ENCODE measurements at places on chromosomes 16 and 17.
A peak's percentile ranks its signal among the peaks of the same experiment; 100 is the strongest.

- DNase-seq = no peak
Observed at GRCh38 chr17:21525464-21526130, 149.4 kb downstream of the KCNJ12 start.

DNA sequence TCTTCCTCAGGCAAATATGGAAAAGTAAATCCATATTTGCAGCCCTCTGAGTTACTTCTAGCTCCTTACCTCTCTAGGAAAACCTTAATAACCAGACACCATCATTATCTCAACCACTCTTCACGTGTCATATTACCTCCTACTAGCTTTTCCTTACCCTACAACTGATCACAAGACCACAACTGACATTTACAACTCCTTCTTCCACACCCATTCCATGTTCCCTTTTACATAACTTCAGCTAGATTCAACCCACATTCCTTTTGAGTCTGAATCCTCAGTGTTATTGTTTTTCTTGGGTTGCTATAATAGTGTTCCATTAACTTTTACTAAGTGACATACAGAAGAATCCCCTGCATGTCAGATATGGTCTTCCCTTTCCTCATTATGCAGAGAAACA is 4.7 kb upstream of the OR1E2 start:
- no peak for DNase-seq

DNA sequence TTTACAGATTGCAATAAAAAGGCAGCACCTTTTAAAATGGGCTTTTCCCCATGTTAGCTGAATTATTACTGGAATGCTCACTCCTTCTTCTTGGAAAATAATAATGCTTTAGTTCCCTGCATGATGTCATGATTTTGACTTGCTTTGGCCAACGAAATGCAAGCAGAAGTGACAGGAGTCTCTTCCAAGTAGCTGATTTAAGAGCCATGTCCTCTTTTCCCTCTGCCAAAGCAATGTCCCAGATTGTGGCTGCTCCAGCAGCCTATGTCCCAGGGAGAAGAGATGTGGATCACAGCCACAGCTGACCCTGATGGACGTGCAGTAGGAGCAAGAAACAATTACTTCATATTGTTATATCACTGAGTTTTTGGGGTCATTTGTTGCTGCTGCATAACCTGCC is 246.6 kb downstream of the HAPSTR1 start:
- no peak for DNase-seq

DNA sequence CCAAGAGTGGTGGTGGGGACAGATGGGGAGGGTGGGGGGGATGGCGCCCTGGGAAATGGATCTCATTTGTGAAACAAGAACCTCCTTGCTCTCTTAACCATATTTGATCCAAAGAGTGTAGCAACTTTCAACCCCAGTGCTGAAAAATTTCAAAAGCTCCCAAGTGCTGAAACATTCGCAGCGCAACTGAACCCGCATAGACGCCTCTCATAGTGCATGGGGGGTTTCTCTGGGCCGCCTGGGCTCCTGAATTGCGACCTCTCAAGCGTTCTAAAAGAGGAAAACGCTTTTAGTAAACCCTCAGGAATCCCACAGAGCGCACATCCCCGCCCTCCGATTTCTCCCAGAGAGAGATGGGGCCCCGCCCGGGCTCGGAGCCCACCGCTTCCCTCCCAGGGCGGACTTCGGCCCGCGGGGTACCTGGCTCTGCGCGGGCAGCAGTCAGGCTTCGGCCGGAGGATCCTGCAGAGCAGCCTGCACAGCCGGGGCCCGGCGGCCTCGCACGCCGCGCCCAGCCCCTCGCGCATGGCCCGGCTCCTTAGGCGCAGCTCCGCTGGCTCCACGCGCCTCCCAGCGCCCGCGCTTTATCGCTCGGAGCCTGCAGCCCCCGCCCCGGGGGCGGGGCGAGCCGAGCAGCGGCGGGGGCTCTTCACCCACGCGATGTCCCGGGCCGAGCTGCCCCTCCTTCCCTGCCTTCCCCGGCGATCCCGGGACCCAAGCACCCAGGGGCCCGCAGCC is 7.0 kb downstream of the NOS2 start:
- DNase-seq = peak; percentile 15

DNA sequence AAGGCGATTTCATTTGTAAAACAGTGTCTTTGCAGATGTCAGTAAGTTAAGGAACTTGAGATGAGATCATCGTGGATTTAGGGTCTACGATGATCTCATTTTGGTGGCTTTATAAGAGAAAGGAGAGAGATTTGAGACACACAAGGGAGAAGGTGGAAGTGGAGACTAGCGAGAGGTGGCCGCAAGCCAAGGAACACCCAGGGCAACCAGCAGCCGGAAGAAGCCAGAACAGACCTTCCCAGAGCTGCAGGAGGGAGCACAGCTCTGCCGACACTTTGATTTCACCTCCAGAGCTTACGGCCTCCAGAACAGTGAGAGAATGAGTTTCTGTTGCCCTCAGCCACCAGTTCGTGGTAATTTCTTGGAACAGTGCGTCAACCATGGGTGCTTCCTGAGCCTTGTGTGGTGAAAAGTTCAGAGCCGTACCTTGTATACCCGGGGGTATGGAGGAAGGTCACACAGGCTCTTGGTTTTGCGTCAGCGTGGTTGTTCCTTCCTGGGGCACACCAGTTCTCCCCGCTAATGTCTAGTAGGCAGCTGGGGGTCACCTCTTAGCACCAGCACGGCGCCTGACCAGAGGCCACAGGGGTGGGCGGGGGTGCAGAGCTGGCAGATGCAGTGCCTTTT is 12.9 kb upstream of the SEC14L1 start:
- no peak for DNase-seq

GRCh38 chr16:64493709-64494108 is 628.2 kb downstream of the CDH11 start:
- DNase-seq = no peak

GRCh38 chr17:14202388-14203166 is 34.1 kb downstream of the CDRT15 start:
- no peak for DNase-seq

DNA sequence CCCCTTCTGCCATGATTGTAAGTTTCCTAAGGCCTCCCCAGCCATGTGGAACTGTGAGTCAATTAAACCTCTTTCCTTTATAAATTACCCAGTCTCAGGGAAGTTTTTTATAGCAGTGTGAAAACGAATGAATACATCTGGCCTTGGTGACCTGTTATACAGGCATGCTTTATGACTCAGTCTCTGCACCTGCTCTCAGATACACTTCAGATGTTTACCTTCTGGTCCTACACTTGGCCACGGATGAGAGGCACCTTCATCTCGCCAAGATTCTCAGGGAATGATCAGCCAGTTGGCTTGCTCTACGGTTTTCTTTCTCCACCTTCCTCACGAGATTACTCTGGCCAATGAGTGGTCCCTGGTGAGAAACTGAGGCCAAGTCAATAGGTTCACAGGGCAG is 304.7 kb downstream of the CA10 start:
- no peak for DNase-seq

DNA sequence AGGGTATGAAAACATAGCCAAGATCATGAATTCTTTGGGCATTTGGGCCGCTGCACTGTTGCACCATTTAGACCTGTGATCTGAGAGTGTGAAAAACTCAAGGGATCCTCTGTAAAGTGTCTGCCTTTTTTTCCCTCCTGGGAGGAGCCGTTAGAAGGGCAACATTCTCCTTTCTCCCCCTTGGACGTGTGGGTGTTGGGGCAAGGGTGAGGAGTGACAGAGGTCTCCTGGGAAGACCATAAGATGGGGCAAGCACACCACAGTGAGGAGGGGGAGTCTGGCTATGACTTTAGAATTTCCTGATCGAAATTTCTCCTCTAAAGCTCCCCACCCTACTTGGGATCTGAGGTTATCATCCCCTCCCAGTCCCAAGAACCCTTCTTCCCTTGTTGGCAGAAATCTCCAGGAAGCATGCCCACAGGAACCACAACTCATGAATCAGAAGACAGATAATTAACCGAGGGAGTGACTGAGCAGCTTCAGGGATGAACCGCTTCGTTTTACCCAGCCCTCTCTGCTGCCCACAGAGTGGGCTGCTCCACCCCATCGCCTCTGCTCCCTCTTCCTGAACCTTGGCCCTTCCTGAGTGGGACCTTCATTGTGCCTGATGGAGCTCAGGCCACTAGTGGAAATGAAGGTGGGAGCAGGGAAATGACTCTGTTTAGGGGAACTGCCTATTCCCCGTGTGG is 4.2 kb downstream of the ITGB3 start:
- DNase-seq = no peak

- DNase-seq = no peak
Observed at GRCh38 chr16:53817812-53818550, 114.0 kb downstream of the FTO start.

GRCh38 chr17:4161192-4161966 is 18.4 kb downstream of the CYB5D2 start:
- no peak for DNase-seq

DNA sequence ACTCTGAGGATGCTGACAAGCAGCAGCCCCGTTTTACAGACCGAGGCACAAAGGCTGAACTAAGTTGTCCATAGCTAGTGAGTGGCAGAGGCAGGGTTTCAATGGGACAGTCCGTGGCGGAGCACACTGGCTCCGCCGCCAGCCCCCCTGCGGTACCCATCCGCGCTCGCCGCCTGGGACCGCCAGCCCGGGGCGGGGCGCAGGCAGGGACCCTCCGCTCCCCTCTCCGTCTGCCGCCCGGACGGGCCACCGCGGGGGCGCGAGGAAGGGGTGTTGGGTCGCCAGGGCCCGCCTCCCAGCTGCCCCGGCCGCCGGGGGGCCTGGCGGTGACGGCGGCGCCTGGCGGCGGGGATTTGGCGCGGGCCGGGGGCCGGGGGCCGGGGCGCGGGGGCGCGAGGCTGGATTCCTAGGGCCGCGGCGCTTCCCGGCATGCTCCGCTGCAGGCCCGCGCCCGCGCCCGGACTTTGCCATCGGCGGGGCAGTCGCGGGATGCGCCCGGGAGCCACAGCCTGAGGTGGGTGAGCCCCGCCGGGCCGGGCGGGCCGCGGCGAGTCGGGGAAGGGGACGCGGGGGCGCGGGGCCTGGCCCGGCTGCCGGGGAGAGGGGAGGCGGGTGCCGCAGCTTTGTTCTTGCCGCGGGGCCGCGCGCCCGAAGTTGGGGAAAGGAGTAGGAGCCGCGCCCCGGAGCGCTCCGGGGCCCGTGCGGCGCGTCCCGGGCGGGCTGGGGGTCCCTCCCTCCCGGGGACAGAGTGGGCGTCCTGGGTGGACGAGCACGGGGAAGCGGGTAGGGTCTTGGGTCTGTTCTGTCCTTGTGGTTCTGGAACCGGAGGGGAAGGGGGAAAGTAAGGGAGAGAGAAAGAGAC is at the start of gene TMEM98:
Gene TMEM98, plus strand, starts transcription at position 430 of the 862 bp plus-strand sequence. CDS start 3,376 bp downstream, outside the sequence.
- no peak for DNase-seq

DNA sequence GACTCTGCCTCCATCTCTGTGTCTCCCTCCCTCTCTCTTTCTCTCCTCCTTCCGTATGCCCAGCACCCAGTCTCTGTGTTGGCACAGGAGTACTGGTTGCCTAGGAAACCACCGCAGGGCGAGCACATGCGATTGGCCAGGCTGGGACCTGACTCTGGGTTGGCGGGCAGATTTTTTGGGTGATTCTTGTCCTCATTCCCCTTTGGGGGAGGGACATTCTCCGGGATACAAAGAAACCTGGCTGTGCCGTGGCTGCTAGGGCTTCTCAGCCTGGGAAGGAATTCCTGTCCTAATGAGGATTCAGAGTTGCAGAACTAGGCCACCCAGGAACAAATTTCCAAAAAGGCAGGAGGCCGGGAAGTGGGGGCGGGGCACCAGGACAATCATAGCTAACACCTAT is 168.9 kb downstream of the SHISA9 start:
- DNase-seq = no peak

- DNase-seq = no peak
Observed at GRCh38 chr16:162271-162991, 3.3 kb upstream of the HBM start.

DNA sequence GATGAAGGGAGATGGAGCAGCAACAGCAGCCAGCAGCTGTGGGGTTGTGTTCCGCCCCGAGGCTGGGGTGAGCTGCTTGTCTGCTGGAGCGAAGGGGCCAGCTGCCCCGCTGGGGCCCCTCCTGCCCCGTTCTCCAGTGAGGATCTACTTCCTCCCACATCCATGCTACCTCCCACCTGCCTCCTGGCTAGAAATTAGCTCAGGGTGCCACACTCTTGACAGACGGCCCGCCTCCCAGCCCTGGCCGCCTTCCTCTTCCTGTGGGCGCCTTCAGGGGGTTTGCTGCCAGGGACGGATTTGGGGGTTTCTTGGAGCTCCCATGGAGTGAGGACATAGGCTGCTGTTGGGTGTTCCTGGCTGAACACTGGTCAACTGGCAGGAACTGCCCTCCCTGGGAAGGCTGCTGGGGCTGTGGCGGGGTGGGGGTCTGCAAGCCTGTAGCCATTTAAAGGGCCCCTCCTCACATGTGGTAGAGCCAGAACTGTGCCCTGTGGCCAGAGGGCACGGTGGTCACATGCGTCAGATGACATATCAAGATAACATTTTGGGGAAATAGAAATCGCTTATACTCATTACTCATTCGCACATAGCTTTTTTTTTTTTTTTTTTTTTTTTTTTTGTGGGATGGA is 13.1 kb downstream of the TBC1D24 start:
- no peak for DNase-seq

- no peak for DNase-seq
Observed at GRCh38 chr16:23359092-23359760, 57.1 kb downstream of the SCNN1B start.

- DNase-seq = no peak
Observed at GRCh38 chr17:81727324-81728031, 15.4 kb downstream of the SLC25A10 start.

- no peak for DNase-seq
Observed at GRCh38 chr17:67443931-67444595, 67.0 kb downstream of the PITPNC1 start.

DNA sequence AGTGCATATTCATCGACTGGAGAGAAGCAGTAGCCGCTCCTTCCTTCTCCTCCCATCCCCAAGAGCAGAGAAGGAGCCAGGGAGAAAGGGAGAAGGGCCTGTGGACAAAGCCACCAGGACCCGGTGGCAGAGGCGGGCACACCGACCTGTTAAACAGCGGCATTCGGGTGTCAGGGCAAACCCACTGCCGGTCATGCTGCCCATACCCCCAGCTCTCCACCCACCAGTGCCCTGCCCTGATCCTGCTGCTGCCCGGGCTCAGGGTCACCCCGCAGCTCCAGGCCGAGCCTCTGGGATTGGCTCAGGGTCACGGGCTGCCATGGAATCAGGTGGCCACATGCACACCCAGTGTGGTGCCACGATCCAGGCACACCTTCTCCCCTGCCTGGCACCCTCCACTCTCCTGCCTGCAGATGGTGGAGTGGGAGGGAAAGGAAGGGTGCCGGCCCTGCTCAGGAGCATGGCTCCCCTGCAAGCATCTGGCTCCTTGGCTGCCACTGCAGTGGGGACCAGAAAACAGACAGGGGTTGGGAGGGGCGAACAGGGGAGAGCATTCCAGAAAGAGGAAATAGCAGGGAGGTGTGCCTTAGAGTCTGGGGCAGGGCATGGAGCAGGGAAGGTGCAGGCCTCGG is 18.3 kb upstream of the RASD1 start:
- DNase-seq = no peak

- peak; percentile 26 for DNase-seq
Observed at GRCh38 chr17:65559804-65560627, 1.4 kb downstream of the AXIN2 start.

- no peak for DNase-seq
Observed at GRCh38 chr17:45143094-45143670, 5.1 kb upstream of the HEXIM1 start.

GRCh38 chr17:37430051-37430627 is 23.5 kb downstream of the TADA2A start:
- DNase-seq = no peak

GRCh38 chr17:51120357-51120738 is 320 bp downstream of the SPAG9 start:
- DNase-seq = no peak

Data from NCI-H2227 treated with DMSO at 0.1 percent for 48 hours (cell line).